ENCODE measurements at places on chromosomes 3 and 15. TPM values are rescaled to one million over a fixed set of nuclear protein-coding genes. Genes with fewer than 3 reads are reported as not detected.

DNA sequence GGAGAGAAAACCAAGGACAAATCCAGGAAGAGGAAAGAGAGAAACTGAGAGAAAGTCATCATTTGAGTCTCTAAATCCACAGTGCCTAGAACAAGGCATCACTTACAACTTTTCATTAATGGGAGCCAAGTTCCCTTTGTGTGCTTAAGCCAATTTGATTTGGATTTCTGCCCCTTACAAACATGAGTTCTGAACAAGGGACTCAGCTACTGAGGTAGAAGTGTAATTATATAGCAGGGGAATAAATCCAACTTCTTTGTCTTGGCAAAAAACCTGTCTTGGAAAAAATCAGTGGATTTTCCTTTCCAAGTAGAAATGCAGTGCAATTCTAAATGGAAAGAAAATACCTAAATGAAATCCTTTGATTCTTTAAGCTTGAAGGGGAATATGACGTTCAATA lies 307.2 kb upstream of the CNTN3 start:
- H3K4me3 ChIP-seq = no peak overlapping the region
- no peaks in the 10 kb centered on the region for H3K36me3 ChIP-seq
- no peak overlapping the region for H3K27ac ChIP-seq
- H3K4me1 ChIP-seq = no peaks in the 10 kb centered on the region

- H3K27ac ChIP-seq = no peak overlapping the region
- no peaks in the 10 kb centered on the region for H3K36me3 ChIP-seq
- no peak for DNase-seq
- H3K27me3 ChIP-seq = no peaks in the 10 kb centered on the region
Measured at GRCh38 chr3:123695731-123696640, 111.1 kb upstream of the HACD2 start.

DNA sequence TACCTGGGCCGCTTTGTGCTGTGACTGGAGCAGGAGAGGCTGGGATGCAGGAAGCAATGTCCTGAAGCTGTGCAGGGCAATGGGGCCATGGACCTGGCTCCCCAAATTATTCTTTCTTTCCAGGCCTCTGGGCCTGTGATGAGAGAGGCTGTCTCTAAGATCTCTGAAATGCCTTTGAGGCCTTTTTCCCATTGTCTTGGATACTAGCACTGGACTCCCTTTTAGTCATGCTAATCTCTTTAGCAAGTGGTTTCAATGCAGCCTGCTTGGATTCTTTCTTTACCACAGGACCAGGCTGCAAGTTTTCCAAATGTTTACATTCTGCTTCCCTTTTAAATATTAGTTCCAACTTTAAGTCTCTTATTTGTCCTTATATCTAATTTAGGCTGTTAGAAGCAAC lies 64.8 kb upstream of the SGO1 start:
- peak; percentile 64 for DNase-seq
- no peaks in the 10 kb centered on the region for H3K36me3 ChIP-seq
- no peaks in the 10 kb centered on the region for H3K27me3 ChIP-seq
- H3K4me3 ChIP-seq = no peak overlapping the region

DNA sequence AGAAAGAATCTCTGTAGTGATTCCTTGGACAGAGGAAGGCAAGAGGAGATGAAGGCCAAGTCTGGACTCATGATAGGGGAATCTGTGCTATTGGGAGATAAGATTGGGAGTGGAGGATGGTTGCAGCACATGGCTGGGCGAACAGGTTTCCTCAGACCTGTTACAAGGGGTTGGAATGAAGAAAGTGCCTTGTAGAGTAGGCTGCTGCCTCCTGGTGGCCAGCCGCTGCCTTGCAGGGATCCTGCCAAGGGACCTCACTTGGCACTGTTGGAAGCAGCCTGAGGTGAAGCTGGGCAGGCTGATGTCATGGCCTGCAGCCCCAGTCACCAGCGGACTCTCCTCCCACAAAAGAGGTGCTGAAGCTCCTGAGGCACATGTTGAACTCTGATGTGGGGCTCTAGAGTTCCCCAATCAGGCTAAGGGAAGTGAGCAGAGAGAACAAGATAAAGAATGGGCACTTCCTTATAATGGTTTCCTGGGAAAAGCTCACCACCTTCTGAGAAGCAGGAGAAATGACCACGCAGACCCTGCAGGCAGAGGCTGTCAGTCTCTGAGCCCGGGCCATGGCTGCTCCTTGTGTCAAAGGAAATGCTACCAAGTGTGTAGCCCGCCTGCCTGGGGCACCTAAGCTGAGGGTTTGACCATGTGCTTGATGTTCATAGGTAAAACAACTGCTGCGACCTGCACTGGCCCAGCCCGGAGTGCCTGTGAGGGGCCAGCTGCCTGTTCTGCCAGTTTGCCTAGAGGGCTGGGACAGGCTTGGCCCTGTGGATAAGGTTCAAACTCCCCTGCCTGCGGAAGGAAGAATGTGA lies 1.6 kb upstream of the TEX264 start:
- no peak overlapping the region for H3K27ac ChIP-seq
- peak; percentile 96 for DNase-seq
- no peaks in the 10 kb centered on the region for H3K27me3 ChIP-seq
- H3K4me3 ChIP-seq = no peak overlapping the region
- H3K4me1 ChIP-seq = peaks cover 15% of the 10 kb centered on the region

- H3K4me1 ChIP-seq = peaks cover 3% of the 10 kb centered on the region
- H3K27me3 ChIP-seq = no peaks in the 10 kb centered on the region
- H3K36me3 ChIP-seq = no peaks in the 10 kb centered on the region
- no peak for DNase-seq
- peak overlapping the region; percentile 82 for H3K4me3 ChIP-seq
Measured at GRCh38 chr3:99818818-99819217, 1.2 kb downstream of the CMSS1 start.

The CA12 gene
- 5.2 TPM for total RNA-seq

GRCh38 chr3:25293736-25294135 lies 134.3 kb upstream of the RARB start:
- no peak overlapping the region for H3K4me3 ChIP-seq
- H3K27ac ChIP-seq = no peak overlapping the region
- H3K4me1 ChIP-seq = peaks cover 37% of the 10 kb centered on the region

The FMN1 gene
- total RNA-seq = 2.1 TPM
